ENCODE measurements at places on chromosomes 12 and 14.

- no peak for DNase-seq
These were observed 49.7 kb downstream of the SNAPC1 start for GRCh38 chr14:61811882-61812346.

- no peak for DNase-seq
These were observed 30.3 kb downstream of the NFKBIA start for GRCh38 chr14:35374263-35374712.

DNA sequence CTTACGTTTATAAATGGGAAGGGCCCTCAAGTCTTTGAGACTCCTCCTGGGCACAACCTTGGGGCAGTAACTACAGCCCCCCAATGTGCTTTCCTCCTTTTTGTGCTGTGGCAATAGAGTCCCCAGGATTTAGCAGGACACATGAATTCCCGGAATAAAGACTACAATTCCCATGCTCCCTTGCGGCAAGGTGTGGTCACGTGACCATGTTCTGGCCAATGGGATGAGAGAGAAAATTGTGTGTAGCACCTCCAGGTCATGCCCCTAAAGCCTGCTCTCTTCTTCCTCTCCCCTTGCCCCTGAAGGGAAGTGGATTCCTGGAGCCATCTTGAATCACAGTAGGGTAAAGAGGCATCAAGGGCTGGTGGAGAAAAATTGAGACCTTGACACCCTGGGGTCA is 295.1 kb upstream of the SFSWAP start:
- no peak for DNase-seq

DNA sequence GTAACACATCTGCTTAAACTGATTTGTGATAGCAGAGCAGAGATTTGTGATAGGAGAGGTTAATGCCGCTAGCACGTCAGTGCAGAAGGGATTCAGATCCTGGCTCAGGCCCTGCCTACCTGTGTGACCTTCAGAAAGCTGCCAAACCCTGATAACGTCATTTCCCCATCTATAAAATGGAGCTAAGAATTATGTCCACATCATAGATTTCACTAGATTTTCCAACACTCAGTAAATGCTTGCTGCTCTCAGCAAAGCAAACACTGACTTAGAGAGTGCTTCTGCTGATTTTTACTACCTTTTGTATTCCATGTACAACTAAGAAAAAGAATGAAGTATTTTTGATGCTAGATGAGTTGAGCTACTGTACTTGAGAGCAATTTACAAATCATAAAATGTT is 261.4 kb downstream of the ITPR2 start:
- no peak for DNase-seq

- DNase-seq = no peak
These were observed 287.8 kb upstream of the KITLG start for GRCh38 chr12:88868050-88868449.

DNA sequence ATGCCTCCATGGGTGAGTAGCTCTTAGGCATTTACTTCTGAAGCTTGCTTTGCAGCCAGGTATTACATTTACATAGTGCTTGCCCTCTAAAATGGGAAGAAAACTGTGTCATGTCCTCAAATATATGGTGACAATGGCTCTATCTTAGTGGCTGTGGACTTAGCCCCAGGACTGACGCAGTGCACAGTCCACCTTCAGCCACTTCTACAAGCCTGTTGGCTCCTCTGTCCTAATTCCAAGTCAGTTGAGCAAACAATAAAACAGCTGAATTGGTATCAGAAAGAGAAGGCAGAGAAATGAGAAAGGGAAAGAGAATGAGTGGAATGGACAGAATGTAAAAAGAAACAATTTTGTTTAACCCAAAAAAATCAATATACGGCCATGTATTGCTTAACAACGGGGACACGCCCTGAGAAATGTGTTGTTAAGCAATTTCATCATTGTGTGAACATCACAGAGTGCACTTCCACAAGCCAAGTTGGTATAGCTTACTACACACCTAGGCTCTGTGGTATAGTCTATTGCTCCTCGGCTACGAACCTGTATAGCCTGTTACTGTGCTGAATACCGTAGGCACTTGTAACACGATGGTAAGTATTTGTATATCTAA is 93.5 kb downstream of the GRIN2B start:
- no peak for DNase-seq

GRCh38 chr14:95338436-95338835 is 18.7 kb upstream of the CLMN start:
- no peak for DNase-seq

GRCh38 chr12:75489187-75489586 is 8.6 kb downstream of the GLIPR1 start:
- DNase-seq = no peak

DNA sequence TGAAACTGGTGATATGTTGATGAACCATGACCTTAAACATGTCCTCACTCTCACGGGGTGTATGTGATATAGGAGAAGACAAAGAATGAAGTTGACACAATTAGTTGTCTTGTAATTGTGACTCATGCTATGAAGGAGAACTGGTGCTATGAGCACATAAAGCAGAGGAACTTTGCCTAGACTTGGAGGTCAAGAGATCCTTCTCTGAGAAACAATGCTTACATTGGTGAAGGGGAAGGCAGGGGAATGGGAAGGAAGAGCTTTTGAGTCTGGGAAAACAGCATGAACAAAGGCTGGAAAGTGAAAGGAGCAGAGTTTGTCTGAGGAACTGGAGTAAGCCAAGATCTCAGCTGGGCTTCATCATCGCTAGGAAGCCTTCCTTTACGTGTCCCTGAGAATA is 83.2 kb downstream of the MYRFL start:
- no peak for DNase-seq

- DNase-seq = no peak
These were observed 106.6 kb downstream of the BRMS1L start for GRCh38 chr14:35932659-35933159.

GRCh38 chr14:60106339-60106738 is 14.6 kb downstream of the PCNX4 start:
- DNase-seq = no peak

GRCh38 chr14:41606532-41607303 is at the start of gene LRFN5:
Gene LRFN5 (plus strand): TSS chr14:41606876.
- DNase-seq = no peak

- DNase-seq = no peak
These were observed 145.2 kb upstream of the KRR1 start for GRCh38 chr12:75656648-75657047.

DNA sequence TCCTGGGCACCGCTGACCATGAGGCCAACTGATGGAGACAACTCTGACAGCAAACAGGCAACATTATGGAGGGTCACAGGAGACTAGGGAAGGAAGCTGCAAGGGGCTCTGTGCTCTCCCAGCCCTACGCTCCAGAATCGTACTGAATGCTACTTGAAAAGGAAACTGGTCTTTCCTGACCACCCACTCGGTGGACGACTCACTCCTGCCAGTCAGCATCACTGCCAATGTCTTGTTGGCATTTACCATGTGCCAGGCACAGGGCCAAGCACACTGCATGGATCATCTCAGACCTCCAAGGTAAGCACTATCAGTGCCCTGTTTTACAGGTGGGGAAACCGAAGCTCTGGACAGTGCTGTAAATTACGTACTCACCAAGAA is 38.0 kb downstream of the CCDC85C start:
- no peak for DNase-seq

DNA sequence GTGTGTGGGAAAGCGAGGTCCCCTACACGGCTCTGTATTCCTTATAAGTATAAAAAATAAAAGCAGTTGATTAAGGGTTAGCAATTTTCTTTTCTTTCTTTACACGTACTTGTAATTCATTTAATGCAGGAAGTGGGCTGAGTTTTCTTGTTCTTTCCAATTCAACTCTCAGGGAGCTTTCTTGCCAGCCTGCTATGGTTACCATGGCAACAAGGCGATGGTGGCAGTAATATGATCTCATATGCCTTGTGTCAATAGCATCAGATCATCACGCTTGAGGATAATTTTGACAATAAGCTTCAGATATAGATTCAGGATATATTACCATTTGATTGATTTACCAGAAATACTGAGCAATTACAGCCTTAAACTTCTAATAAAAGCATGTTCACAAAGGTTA is 466.5 kb downstream of the APAF1 start:
- no peak for DNase-seq

DNA sequence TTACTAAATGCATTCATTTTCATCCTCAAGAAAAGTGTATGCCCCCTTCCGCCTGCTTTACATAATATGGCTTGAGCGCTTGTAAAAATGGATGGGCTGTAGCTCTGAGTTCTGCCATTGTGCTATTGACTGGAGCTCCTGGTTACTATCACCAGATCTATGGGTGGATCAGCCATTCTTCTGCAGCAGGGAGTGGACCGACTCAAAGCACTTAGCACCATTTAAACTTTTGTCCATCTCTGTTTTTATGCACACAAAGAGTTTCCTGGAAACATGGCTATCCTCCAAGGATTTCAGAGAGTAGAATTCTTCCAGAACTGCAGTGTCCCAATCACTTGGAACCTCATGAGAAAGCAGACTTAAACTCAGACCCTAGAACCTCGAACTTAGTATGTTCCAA is 4.5 kb upstream of the NUMB start:
- no peak for DNase-seq

DNA sequence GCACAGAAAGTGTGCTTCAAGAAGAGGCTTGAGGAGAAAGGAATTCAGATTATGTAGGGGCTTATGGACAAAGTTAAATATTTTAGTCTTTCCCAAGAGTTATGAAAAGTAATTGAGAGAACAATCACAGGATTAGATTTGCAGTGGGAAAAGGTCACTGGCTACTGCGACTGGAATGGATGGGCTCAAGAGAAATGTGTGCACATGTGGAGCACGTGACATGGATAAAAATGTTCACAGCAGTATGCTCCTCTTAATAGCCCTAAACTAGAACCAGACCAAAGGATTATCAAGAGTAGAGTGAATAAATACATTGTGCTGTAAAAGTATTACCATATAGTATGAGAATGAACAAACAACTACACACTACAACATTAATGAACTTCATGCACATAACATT is 78.1 kb downstream of the ABCD2 start:
- DNase-seq = no peak

- DNase-seq = no peak
These were observed 9.5 kb downstream of the CNTN1 start for GRCh38 chr12:40701756-40702155.

- no peak for DNase-seq
These were observed 88.4 kb downstream of the GRIP1 start for GRCh38 chr12:66590275-66590985.

DNA sequence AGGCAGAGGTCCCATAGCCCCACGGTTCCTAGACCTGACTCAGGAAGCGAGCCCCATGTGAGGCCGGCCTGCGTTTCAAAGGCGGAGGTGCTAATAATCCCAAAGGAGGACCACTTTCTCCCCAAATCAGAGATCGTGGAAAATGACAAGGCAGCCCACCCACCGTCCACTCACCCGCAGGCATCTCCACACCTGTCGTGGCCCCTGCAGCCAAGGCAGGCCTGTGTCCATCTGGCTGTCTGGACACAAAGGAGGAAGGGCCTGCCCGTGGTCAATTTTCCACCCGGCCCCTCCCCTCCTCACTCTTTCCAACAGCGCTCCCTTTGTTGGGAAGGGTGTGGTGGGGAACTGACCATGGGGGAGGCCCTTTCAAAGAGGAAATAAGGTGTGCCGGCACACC is 125.3 kb upstream of the TMEM132D start:
- DNase-seq = no peak

GRCh38 chr12:94122591-94122990 is 25.8 kb upstream of the PLXNC1 start:
- no peak for DNase-seq

- no peak for DNase-seq
These were observed 183.5 kb upstream of the C14orf180 start for GRCh38 chr14:104395941-104396681.

DNA sequence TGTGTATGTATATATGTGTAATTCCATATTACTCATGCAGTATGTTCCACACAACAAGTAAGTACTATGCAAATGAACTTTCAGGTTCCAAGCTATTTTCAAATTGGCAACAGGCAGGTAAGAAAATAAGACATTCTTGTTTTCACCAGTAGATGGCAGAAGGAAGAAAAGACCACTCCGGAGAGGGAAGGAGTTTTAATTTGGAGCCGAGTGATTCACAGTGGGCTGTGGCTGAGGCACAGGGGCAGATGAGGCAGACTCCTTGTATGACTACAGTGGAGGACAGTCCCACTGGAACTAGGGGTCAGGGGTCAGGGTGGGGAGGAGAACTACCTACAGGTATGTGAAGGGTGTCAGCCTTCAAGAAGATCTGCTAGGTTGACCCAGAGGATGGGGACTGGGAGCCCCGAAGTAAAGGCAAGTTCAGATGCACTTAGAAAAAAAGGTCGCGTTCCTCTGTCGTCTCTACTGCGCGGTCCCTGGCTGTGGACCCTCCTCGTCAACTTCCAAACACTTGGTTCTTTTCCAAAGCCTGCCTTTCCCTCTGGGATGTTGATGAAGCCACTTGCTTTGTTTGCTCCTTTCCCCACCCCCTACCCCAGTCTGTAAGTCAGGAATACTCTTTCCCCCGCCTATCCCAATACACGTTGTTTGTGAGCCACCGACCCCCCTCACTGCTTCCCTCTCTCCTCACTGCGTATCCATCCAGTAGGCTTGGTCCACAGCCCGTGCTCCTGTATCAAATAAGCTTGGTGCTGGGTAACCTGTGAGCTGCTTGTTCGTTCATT is 24.1 kb downstream of the DDX47 start:
- DNase-seq = no peak

DNA sequence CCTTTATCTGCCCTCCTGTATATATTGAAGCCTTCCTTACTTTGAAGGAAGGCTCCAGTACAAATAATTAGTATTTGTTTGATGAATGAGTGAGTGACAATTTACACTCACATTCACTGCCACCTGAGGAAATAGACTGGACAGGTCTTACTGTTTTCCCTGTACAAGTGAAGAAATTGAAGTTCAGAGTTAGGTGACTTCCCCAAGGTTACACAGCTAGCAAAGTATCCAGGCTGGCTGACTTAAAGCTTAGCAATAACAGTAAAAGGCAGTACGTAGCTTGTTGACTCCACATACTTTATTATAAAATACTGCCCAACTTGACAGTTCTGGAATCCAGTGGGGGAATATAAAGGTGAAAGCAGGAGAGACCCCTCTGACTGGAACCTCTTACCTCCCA is 2.6 kb upstream of the KRT18 start:
- DNase-seq = no peak

- no peak for DNase-seq
These were observed 80.2 kb downstream of the NCOR2 start for GRCh38 chr12:124487066-124487833.

DNA sequence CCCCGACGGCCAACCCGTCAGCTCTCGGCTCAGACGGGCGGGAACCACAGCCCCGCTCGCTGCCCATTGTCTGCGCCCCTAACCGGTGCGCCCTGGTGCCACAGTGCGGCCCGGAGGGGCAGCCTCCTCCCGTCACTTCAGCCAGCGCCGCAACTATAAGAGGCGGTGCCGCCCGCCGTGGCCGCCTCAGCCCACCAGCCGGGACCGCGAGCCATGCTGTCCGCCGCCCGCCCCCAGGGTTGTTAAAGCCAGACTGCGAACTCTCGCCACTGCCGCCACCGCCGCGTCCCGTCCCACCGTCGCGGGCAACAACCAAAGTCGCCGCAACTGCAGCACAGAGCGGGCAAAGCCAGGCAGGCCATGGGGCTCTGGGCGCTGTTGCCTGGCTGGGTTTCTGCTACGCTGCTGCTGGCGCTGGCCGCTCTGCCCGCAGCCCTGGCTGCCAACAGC is at the start of gene WNT1:
Gene WNT1 (plus strand): TSS at position 32 of the 450 bp plus-strand sequence. CDS start 329 bp downstream, at position 361.
- no peak for DNase-seq

GRCh38 chr12:27142101-27142721 is 59.8 kb upstream of the C12orf71 start:
- DNase-seq = peak; percentile 15

Data from T-helper 17 cell (primary cell).